B cell (primary cell): ENCODE measurements at places on chromosomes 6 and 20.

DNA sequence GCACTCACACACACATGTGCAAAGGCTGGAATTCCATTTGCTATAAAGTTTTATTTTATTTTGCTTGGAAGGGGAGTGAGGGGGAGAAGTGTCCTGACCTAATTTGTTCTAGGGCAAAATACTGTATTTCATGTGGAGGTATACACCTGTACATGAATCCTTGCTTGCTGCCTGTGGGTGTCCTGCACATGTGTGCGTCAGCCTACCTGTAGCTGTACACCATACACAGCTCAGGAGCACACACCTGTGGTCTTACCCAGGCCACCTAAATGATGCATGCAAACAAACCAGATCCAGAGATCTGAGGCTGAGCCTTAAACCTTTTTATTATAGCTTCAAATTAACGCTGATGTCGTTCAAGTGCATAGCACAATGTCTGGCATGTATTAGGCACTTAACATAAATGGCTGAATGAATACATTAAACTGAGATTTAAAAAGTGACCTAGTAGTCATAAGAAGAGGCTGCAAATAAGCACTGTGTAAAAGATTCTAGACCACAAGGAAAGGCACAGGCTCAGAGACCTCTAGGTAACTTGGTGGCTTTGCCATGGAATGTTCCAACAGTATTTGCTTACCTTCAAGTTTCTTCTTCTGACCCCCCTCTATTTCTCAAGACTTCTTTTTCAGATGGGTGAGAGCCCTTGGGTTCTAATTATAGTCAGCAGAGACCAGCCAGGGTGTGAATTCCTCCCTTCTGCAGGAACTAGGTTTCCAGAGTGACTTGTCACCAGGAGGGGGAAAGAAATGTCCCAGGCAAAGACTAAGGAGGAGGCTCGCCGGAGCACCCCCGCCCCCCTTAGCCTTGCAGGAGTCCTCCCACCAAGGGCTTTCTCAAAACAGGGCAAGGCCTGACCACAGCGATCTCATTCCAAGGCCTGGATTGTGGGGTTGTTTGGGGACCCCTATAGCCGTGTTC, 13.4 kb downstream of the FOXC1 start:
- DNase-seq = no peak

DNA sequence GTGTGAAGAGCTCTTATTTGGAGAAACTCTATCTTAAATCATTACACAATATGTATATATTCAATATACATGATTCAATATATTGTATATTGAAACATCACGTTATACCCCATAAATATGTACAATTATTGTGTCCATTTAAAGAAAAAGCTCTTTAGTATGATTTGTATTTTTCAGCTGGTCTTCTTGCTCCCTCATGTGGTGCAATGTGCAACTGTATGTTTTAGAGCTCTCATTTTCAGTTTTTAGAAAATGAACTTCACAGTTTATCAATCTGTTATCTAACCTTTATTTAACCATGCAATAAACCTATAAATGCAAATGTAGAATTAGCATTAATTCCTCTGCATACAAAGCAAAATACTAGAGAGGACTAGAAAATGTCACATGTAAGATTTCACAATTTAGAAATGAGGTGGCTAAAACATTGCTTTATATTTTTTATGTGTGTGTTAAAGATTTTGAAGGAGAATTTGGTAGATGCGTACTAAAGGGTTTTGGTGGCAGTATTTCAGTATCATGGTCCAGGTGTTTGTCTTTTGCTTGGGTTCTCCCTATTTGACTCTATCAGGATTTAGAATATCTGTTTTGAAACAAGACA, 167.1 kb downstream of the PHF3 start:
- no peak for DNase-seq

GRCh38 chr6:1415416-1416063, 26.2 kb downstream of the FOXF2 start:
- no peak for DNase-seq

DNA sequence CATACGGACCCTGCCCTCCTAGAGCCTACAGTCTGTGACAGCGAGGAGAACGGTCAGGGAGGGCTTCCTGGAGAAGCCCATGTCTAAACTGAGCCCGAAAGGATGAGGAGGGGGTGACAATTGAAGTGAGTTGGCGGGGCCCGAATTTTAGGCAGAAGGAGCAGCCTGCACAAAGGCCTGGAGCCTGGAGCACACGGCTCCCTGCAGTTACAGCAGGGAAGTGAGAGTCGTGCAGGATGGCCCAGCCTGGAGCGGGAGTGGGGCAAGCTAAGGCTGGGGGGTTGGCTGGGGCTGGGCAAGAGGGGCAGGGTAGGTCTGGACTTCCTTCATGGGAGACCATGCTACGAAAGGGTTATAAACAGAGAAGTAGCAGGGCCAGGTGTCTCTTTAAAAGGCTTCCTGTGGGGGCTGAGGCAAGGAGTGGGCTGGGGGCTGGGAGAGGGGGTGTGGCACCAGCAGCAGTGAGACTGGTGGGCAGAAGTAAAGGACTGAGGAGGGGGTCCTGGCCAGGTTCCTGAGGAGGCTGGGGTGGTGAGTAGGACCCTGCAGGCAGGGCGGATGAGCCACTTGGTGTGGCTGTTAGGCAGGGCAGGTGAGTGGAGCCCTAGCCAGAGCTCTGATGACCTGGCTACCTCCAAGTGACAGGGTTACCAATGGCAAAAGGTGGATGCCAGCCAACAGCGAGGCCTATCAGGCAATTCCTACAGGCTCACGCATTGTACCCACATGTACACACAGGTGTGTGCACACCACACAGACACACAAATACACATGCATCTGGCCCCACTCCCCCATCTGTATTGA, 119.2 kb downstream of the MRPL14 start:
- DNase-seq = no peak

- no peak for DNase-seq
These were observed 419.5 kb downstream of the DHX35 start for GRCh38 chr20:39381595-39381994.

DNA sequence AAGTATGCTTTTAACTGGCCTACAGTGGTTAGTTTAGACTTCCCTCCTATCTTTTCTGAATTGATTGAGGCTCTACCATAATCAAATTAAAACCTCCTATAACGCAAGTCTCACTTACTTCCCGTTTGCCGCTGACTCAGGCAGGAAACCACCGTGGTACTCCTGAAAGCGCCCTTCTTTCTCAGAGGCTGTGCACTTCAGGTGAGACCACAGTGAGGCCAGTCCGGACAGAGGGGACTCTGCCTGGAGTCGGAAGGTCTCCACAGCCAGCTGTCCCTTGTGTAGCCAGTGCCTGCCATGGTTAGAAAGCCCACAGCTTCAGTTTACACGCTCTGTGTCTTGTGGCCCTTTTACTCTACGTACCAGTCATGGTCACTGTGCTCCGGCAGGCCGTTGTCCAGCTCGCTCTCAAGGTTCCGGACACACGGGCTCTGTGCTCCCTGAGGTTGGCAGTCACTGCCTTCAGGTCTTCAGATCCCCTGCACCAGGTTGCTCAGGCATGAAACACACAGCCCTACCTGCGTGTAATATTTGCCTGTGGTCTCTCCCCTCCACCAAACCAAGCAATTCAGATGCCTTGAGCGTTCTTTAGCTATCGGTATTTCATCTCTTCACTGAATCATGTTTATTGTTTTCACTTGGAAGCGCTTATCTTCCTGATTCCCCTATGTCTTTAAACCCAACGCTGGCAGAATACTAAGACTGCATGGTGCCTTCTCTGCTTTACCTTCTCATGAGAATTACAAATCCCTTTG, 178.8 kb downstream of the SMOC2 start:
- DNase-seq = no peak
